ENCODE measurements at places on chromosomes 4 and X.

DNA sequence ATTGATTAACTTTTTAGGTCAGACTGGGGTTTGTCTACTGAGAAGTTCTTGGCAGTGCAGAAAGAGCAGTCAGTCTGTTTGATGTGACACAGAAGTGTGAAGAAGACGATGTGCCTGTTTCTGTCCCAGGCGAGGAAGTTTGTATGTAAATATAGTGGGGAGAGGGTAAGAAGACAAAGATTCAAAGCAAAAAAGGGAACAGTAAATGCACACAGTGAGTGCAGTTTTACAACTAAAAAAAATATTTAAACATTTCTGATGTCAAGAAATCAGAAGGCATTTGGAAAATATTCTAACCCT lies 264.9 kb downstream of the RAPGEF2 start:
- DNase-seq, result no peak

DNA sequence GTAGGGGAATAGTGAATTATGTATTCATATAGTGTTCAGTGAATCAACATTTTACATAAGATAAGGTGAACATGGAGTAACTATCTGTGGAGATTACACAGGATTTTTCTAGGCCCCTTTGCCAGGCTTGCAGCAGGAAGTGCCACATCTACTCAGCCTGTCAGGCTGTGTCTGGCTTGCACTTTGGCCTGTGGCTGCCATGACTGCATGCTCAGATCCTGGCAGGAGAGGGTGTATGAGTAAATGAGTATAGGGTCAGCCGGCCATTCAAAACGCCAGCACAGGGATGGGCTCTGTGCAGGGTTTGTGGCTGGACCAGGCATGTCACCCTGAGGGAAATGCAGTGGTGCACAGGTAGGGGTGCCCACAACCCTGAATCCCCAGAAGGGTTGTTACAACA lies 51.9 kb downstream of the UBQLN2 start:
- DNase-seq, result no peak

- DNase-seq, result no peak
Measured at GRCh38 chr4:90226734-90227133, 99.5 kb downstream of the CCSER1 start.

GRCh38 chr4:159503236-159504008 lies 400.5 kb downstream of the RAPGEF2 start:
- DNase-seq, result no peak

DNA sequence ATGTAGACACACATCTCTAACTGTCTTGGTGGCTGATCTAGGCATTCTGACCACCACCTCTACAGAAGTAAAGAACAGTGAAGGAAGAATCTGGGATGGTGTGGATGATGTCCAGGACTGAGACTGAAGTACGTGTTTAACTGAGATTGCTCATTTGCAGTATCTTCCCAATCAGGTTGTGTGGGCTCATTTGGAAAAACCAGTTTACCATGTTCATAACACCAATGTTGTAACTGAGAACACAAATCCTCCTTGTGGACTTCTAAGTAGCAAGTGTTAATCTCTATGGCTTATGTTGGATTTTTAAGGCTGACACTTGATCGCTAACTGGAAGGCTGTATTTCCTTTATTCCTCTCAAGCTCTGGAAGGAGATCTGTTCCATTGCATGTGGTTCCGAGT lies 144.7 kb downstream of the ZNF518B start:
- no peak for DNase-seq

Measured in NCI-H2107 (cell line).